ENCODE measurements at places on chromosomes 6 and 20. TPM values are rescaled to one million over a fixed set of nuclear protein-coding genes. Genes with fewer than 3 reads are reported as not detected.

DNA sequence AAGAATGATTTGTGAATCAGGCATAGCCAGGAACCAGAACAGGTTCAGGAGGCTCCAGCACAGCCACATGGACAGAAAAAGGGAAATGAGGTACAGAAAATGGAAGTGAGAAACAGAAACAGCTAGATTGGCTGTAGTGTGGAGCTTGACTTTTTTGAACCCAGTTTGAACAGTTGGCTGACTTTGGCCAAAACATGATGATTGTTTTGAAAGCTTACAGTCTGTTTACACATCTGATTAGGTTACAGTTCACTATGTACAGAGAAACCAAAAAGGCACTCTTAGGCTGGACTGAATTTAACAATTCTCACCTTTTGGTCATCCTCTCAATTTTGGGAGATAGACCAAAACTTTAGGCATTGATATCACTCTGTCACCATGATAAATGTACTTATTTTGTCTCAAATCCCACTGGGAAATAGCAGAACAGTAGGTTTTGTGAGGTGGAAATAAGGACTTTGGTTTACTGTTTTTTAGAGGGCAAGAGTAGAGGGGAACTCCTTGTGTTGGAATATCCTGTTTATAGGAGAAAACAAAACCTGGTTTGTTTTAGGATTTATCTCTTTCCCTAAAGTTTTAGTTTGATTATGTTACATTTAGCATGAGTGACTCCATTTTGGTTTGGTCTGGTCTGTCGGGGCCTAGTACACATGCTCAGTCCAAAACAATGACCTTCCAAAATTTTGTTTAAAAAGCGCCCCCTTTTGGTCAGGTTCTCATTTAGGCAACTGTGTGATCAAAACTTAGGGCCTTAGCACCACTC is 123.1 kb downstream of the OLIG3 start:
- H3K4me3 ChIP-seq, result no peak overlapping the region
- H3K4me1 ChIP-seq, result no peaks in the 10 kb centered on the region
- no peak for DNase-seq
- no peaks in the 10 kb centered on the region for H3K36me3 ChIP-seq
- no peaks in the 10 kb centered on the region for H3K27me3 ChIP-seq

DNA sequence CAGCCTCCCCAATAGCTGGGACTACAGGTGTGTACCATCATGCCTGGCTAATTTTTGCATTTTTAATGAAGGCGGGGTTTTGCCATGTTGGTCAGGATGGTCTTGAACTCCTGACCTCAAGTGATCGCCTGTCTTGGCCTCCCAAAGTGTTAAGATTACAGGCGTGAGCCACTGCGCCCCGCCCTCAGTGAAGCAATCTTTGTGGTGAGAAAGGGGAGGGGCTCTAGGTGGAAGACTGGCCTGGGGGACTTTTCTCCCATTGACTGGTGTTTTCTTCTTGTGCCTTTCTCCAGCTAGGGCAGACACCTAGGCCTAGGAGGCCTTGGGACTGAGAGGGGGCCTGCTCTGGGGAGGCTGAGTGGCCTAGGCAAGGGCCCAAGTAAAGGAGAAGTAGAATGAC is 84.1 kb downstream of the DNAAF9 start:
- no peaks in the 10 kb centered on the region for H3K4me1 ChIP-seq
- DNase-seq, result no peak
- H3K36me3 ChIP-seq, result peaks cover 7% of the 10 kb centered on the region
- no peaks in the 10 kb centered on the region for H3K27me3 ChIP-seq
- H3K27ac ChIP-seq, result no peak overlapping the region

- H3K4me1 ChIP-seq, result no peaks in the 10 kb centered on the region
- no peak for DNase-seq
- H3K4me3 ChIP-seq, result no peak overlapping the region
- no peaks in the 10 kb centered on the region for H3K36me3 ChIP-seq
- peaks cover 8% of the 10 kb centered on the region for H3K27me3 ChIP-seq
- H3K27ac ChIP-seq, result no peak overlapping the region
These were observed 60.9 kb downstream of the SNRNP48 start for GRCh38 chr6:7650878-7651277.

DNA sequence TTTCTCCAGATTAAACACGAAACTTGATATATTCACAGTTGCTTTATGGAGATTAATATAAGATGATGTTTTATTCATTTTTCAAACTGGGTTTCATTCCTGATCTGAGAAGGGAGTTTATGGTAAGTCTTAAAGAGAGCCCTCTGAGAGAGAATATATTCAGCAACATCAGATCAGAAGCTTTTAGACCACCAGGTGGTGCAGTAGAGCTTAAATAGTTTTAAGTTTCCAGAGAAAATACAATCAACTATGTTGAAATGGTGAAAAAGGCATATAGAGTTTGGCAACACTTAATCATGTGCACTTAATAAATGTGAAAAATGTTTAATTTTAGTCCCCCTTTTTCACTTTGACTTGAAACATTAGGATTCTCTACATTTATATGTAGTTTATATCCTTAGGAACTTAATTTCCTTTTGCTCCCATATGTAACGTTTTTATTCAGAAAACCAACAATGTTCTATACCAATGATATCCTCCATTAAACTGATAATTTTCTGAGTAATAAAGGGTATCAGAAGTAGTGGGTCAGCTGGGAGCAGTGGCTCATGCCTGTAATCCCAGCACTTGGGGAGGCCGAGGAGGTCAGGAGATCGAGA is 86.4 kb upstream of the CLDN20 start:
- H3K4me1 ChIP-seq, result peaks cover 11% of the 10 kb centered on the region
- peak; percentile 82 for DNase-seq
- H3K27ac ChIP-seq, result no peak overlapping the region
- H3K36me3 ChIP-seq, result no peaks in the 10 kb centered on the region
- H3K27me3 ChIP-seq, result no peaks in the 10 kb centered on the region

- no peaks in the 10 kb centered on the region for H3K27me3 ChIP-seq
- H3K4me1 ChIP-seq, result no peaks in the 10 kb centered on the region
- H3K27ac ChIP-seq, result no peak overlapping the region
- no peak overlapping the region for H3K4me3 ChIP-seq
These were observed 94.8 kb downstream of the MBOAT1 start for GRCh38 chr6:20117474-20117873.

- DNase-seq, result no peak
- no peak overlapping the region for H3K4me3 ChIP-seq
- H3K27me3 ChIP-seq, result peaks cover 2% of the 10 kb centered on the region
These were observed 49.5 kb upstream of the B4GALT5 start for GRCh38 chr20:49762940-49763766.

GRCh38 chr6:169577974-169578373 is 123.9 kb downstream of the WDR27 start:
- peak; percentile 28 for DNase-seq
- no peaks in the 10 kb centered on the region for H3K36me3 ChIP-seq
- no peaks in the 10 kb centered on the region for H3K27me3 ChIP-seq

DNA sequence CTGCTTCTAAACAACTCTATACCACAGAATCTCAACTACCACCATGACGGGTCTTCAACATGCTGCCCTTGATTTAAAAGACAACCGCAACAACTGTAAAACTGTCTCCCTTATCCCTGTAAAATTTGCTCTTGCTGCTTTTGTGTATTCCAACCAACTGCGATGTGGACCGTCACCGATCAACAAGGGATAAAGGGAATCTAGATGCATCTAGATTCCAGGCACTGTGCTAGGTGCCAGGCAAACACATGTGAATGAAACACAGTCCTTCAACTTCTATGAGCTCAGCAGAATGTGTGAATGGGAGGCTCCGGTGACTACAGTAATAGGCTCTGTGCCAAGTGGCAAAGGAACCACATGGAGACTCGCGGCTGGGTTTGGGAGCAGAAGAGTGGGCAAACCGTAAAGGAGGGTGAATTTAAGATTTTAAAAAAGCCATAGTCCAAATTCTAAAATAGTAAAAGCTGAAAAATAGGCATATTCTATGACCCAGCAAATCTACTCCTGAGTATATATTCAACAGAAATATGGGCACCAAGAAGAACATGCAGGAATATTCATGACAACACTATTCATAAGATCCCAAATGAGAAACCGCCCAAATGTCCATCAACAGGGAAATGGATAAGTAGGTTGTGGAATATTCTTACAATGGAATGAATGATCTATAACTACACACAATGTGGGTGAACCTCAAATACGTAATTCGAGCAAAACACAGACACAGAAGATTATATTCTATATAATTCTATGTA is 3.7 kb upstream of the PRND start:
- peaks cover 19% of the 10 kb centered on the region for H3K27me3 ChIP-seq
- no peaks in the 10 kb centered on the region for H3K4me1 ChIP-seq

DNA sequence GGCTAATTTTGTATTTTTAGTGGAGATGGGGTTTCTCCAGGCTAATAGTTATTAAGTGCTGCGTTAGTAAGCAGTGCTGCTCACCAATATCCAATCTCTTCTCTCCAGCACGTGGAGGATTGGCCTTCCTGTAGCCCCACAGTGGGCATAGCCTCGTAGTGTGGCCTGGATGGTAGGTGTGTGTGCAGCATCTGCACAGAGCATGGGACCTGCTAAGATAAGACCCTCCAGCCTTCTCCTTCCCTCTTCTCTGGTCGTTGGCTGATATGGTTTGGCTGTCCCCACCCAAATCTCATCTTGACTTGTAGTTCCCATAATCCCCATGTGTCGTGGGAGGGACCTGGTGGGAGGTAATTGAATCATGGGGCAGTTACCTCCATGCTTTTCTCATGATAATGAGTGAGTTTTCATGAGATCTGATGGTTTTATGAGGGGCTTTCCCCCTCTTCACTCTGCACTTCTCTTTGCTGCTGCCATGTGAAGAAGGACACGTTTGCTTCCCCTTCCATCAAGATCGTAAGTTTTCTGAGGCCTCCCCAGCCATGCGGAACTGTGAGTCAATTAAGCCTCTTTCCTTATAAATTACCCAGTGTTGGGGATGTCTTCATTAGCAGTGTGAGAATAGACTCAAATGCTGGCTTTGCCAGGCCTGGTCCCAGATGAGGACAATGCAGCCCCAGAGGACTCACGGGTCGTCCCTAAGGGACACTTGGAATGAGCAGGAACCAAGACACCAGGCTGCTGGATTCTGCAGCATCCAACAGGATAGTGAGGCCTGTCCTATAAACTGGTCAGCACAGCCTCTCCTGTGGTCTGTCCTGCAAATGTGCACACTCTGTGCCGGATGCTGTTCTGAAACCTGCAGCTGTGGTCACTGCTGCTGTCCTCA is 63.4 kb upstream of the AFDN start:
- H3K36me3 ChIP-seq, result no peaks in the 10 kb centered on the region
- H3K27me3 ChIP-seq, result no peaks in the 10 kb centered on the region
- H3K4me1 ChIP-seq, result no peaks in the 10 kb centered on the region
- DNase-seq, result no peak

GRCh38 chr6:25608558-25609174 is 43.3 kb upstream of the SCGN start:
- H3K27ac ChIP-seq, result no peak overlapping the region
- H3K36me3 ChIP-seq, result no peaks in the 10 kb centered on the region
- no peak overlapping the region for H3K4me3 ChIP-seq
- no peaks in the 10 kb centered on the region for H3K27me3 ChIP-seq
- no peak for DNase-seq
- no peaks in the 10 kb centered on the region for H3K4me1 ChIP-seq

DNA sequence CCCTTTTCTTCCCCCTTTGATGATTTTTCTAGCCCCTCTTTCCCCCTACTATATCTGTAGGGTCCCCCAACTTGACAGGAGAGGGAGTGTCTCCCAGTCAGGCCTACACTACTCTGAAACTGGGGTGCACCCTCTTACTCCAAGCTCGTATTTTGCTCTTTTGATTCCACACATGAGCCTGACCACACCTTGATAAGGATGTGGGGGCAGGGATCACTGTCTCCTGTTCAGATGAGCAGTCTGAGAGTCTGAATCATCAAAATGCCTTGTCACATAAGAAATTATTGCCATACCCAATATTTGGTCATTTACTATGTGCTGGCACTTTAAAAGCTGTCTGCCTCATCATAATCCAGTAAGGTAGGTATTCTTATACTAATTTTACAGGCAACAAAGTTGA is 15.9 kb downstream of the PNPLA1 start:
- no peak for DNase-seq
- H3K27me3 ChIP-seq, result peaks cover 32% of the 10 kb centered on the region
- no peak overlapping the region for H3K27ac ChIP-seq
- H3K4me3 ChIP-seq, result no peak overlapping the region

- DNase-seq, result no peak
- no peaks in the 10 kb centered on the region for H3K36me3 ChIP-seq
- H3K27me3 ChIP-seq, result no peaks in the 10 kb centered on the region
- no peak overlapping the region for H3K27ac ChIP-seq
These were observed 60.9 kb downstream of the SULF2 start for GRCh38 chr20:47724396-47724795.

OVOL2 gene
- not detected for total RNA-seq

HLA-DRA gene
- not detected for total RNA-seq

DEFB132 gene
- total RNA-seq, result not detected

SLC17A3 gene
- total RNA-seq, result not detected

ELOVL4 gene
- total RNA-seq, result 4.1 TPM

KAT14 gene
- 9.5 TPM for total RNA-seq

SLC2A4RG gene
- 69.3 TPM for total RNA-seq

TNF gene
- total RNA-seq, result not detected
